ENCODE measurements at places on chromosomes 5 and 9.
A peak's percentile ranks its signal among the peaks of the same experiment; 100 is the strongest.

DNA sequence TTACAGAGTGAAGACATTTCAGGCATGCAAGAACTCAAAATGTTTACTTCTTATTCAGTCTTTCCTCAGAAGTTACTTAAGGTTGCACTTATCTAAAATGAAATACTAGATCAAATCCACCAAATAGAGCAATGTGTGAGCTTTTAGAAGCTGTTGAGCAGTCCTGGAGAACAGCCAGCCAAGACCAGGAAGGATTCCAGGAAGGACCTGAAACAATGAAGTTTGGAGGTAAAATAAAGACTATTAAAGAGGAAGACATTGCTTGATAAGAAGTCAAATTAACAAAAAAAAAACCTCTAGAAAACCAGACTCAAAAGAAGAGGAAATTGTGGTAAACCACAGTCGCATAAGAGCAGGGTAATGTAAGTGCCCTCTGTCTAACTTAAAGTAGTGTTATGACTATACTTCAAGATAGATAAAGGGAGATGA is 156.2 kb upstream of the S1PR3 start:
- DNase-seq: no peak

GRCh38 chr5:174503461-174504265 is 220.7 kb upstream of the MSX2 start:
- no peak for DNase-seq

DNA sequence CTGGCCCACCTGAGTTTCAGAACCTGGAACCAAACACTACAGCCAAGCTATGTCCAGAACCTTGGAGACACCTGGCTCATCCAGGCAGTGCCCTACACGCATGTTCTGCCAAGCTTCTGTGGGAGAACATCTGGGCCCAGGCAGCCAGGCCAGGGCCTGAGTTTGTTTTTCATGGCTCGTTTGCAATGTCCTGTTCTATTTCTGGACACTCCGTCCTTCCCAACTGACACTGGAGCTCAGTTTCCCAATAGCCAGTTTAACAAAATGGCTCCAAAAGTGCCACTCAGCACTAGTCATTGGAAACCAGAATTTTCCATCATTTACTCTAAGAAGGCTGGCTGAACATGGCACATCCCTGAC is 38.6 kb downstream of the SH3RF2 start:
- no peak for DNase-seq

DNA sequence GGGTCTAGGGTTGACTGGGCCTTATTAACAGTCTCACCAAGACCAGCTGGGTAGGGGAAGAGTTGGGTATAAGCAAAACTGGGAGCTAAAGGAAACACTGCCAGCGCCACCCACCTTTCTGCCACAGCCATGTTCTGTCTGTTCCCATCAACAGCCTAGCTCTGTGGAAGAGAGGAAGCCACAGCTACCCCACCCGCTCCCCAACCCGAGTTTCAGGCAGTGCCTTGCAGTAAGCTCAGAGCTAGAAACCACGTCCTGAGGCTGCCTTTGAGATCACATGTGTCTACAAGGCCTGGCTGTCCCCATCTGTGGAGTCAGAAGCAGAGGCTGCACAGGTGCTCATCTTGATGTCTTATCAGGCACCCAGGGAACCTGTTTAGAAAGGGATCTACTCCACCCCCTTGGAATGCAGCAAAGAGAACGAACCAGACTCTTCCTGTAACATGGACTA is 15.3 kb downstream of the HNRNPH1 start:
- no peak for DNase-seq

DNA sequence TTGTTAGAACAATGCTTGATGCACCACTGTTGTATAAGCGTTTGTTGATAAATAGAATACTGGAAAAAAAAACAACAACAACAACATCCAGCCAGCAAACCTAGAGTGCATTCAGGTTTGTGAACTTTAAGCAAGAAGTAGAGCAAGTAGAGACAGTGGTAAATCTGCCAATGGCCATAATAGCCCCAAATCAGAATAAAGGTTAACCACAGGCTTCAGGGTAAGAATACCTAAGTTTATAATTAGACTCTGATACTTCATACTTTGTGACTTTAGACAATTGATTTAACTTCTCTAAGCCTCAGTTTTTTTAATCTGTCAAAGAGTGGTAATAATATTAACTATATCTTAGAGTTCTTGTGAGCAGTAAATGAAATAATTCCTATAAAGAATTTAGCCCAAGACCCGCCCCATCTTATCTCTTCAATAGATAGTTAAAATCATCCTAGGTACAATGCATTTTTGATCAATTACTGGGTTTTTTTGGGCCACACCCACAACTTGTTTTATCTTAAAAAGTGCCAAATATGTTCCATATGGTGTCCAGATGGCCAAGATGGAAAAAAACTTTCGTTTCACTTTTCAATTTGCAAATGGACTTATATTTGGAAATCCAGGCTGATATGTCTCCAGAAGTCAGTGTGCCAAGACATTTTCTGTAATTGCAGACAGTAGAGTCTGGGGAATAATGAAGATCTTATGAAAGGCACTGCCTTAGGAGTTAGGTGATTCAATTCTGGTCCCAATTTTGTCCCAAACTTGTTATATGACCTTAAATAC is 24.5 kb upstream of the DPYSL3 start:
- no peak for DNase-seq

DNA sequence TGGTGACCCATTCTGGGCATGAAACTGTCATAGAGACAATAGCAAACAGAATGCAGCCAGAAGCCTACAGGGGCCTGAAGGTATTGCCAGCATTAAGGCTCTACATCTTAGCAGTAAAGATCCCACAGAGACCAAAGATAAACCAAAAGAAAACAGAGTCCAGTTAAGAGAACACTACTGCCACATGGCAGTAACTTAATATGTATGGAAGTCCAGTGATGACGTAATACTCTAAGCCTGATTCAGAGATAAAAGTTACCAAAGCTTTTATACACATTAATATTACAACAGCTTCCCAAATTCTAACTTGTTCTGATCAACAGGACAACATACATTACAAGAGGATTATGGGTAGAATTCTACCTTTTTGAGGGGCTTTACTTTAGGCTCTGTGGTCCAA is 371.5 kb downstream of the PRELID2 start:
- no peak for DNase-seq

- no peak for DNase-seq
These were observed 25.0 kb downstream of the CCDC152 start for GRCh38 chr5:42781584-42781983.

DNA sequence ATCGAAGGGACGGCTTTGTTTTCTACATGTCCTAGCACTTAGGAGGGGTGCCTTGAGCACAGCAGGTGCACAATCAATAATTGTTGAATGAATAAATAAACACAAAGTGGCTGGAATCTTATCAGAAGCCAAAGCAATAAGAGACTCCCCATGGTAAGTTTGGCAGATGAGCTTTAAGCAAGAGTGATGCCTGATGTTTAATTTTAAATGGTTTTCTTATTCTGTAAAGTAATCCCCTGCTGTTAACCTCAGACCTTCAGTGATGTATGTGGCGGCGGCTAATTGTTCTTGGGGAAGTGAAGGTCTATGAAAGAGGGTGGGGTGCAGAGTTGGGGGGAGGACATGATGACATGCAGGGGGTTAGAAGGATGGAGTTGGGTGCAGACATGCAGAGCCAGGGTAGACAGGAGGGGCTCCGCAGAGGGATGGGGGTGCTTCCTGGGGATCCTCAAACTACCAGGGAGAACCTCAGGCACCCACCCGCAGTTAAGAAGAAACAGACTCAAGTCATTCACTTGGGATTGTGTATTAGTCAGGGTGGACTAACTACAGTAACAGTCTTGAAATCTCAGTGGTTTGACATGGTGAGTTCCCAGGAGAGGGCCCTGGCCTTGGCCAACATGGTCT is 65.7 kb upstream of the SHB start:
- no peak for DNase-seq

GRCh38 chr9:137602661-137603060 is 2.8 kb upstream of the ARRDC1 start:
- DNase-seq: no peak

DNA sequence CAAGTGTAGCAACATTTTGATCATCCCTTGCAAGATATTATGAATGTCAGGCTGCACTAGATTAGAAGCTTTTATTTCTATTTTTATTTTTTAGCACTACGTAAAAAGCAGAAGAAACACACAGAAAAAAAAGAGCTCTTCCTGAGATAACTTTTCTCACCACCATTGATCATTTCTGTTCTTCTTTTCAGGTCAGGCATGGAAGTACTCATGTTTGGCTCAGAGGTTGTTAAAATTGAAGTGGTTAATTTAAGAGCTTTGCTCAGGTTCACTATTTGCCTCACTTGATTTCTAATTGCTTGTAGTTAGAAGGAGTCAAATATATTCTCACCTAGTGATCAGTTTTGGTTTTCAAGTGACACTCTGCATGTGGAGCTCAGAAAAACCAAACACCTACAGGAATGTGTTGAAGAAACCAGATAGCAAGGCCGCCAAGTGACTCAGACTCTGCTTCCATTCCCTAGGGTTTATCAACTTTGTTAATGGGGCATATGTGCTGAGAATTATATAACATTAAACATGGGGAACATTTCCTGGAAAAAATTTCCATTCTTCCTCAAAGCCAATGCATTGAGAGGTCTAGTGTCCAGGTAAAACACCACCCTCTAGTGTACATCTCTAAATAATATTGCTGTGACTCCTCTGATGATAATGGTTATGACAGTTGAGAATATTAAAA is 679.8 kb downstream of the CETN3 start:
- no peak for DNase-seq

DNA sequence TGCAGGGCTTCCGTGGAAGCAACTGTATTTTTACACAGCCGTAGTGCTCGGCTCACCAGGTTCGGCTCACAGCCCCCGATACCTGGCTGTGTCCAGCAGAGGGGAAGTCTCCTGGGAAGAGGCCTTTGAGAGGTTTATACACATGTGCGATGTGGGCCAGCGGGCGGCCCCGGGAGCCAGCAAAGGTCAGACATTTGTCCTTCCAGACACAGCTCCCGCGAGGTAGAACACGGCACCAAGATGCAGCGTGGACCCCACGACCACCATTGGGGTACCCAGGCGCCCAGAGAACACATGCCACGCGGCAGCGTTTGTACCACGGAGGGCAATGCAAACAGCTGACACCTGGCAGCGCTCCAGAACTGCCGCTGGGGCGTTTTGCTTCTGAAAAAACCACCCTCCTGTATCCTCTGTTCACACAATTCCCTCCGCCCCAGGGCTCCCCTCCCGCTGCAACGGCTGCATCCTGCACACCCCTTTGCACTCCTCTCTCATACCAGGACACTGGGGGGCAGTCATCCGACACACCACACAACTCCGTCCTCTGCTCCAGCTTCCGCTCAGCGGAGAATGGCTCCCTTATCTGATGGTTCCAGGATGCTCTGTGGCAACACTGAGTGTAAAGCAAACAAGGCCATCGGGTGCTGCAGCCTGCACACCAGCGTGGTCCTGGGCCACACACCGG is 235.3 kb downstream of the SYK start:
- DNase-seq: peak; percentile 64

- DNase-seq: peak; percentile 2
These were observed 590 bp downstream of the RASGRF2 start for GRCh38 chr5:80960531-80961375.

DNA sequence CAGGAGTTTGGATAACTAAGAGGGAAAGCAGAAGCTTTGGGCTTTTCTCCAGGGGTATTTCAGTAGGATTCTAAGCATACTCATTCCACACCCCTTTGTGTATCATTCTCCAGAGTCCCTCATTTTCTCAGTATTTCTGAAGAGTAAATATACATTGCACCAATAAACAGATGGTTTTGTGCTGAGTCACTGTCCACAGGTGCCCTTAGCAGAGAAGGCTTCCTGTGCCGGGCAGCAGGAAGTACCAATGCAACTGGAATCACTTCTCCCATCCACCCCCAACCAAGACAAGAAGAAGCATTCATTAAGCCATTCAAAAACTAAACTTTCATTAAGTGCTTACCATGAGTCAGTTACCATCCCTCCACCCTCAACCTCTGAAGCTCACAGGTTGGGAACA is 3.6 kb upstream of the CCNJL start:
- no peak for DNase-seq

DNA sequence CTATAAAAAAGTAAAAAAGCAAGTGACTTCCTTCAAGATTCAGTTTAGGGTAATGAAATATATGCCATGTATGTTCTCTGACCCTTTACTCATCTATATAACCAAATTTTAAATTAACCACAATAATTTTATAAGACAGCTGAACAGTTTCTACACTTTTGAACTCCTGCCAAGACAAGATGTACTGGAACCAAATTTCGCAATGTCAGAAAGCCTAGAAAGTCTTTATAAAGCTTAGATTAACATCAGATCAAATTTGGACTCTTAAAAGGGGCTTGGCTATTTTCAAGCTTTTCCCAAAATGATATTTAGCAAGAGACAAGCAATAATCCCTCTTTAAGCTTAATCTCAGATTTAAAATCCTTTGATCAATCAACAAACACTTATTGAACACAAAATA is 362.6 kb downstream of the PTPRD start:
- DNase-seq: no peak

- DNase-seq: no peak
These were observed at the start of gene PCDHGA7 for GRCh38 chr5:141382469-141383294. Gene PCDHGA7, plus strand, starts transcription at chr5:141382742. Its CDS starts 158 bp downstream, at chr5:141382900.

- no peak for DNase-seq
These were observed 87.1 kb upstream of the FAM174A start for GRCh38 chr5:100448111-100448528.

GRCh38 chr5:175872287-175873087 is 1.1 kb downstream of the CPLX2 start:
- no peak for DNase-seq

DNA sequence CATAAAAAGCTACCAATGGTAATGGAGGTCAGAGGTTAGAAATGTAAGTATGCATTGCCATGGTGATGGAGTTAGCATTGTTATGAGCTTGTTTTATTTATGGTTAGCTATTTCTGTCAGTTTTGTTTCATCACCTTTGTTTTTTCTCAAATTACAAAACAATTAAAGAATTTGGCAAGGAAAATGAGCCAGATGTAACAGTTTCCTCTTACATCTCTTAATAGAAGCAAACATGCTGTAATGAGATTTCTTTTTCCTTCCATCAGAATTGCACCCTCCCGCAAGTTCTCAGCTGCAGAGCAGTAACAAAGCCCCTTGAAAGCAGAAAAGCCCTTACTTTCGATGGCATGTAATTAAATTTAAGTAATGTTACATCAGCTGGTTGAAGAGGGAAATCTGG is 233.0 kb downstream of the SGCD start:
- no peak for DNase-seq

Data from DMS79 treated with DMSO at 0.1 percent for 48 hours (cell line).